Effector CD8-positive, alpha-beta T cell (primary cell): ENCODE measurements at places on chromosomes 7 and 10.

- no peak for DNase-seq
Measured at GRCh38 chr7:157541295-157542067, 204.7 kb downstream of the DNAJB6 start.

GRCh38 chr7:134847851-134848588, 68.6 kb downstream of the CALD1 start:
- DNase-seq, result no peak

GRCh38 chr7:36604806-36605205, 119.5 kb downstream of the AOAH start:
- DNase-seq, result no peak

DNA sequence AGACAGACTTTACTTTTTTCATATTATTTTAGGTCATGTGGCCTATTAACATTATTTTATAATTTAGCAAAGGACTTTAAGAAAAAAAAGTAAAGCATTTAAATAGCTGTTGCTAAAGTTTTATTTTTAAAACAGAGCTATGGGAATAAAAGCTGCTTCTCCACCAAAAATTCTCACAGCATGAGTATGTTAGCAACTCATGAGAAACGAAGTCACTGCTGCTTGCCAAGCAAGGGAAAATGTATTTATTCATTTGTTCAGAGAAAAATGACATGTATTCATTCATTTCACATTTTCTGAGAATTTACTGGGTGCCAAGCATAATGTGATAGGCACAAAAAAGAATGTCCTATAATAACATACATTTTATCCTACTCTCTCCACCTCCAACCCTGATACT, 5.1 kb downstream of the LRRC72 start:
- no peak for DNase-seq

- no peak for DNase-seq
Measured at GRCh38 chr7:100115026-100115425, 4.1 kb downstream of the TAF6 start.

GRCh38 chr10:83801983-83802382, 337.3 kb upstream of the GHITM start:
- DNase-seq, result no peak
